Breast epithelium (tissue), 4 donors: ENCODE measurements at places on chromosomes 5 and 9. TPM values are rescaled to one million over a fixed set of nuclear protein-coding genes. Genes with fewer than 3 reads are reported as not detected.

GRCh38 chr5:135322271-135322670 is 76.8 kb downstream of the MACROH2A1 start:
- no peak for DNase-seq

GRCh38 chr5:137395011-137395755 is 103.9 kb downstream of the SPOCK1 start:
- DNase-seq = no peak

DNA sequence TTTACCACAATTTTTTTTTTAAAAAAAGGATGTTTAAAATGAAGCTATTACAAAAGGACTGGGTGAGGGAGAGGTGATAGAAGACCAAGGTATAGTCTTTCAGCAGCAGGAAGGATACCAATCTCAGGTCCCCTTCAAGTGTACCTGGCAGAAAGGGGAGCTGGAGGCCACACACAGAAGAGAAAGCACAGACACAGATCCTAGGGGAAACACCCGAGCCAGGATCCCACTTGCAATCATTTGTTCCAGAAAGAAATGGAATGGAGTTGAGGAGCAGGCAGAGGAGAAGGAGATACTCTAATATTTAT is 5.6 kb downstream of the GNPDA1 start:
- DNase-seq = no peak

DNA sequence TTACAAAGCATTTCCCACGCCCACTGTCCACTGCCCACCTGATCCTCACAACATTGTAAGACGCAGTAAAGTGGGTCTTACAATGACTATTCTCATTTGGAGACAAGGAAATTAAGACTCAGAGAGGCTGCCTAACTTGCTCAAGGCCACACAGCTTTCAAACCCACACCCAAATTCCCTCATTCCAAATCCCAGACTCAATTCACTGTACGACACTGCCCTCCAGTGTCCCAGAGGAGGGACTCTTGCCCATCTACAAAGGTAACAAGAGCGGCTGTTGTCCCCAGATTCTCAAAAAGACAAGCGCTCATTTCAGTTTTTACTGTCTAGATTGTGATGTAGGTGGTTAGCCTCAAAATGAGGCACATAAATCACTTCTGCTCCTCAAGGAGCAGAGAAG is 184.6 kb downstream of the ACTL7B start:
- no peak for DNase-seq

GRCh38 chr5:100260968-100261367 is 274.2 kb upstream of the FAM174A start:
- DNase-seq = no peak

DNA sequence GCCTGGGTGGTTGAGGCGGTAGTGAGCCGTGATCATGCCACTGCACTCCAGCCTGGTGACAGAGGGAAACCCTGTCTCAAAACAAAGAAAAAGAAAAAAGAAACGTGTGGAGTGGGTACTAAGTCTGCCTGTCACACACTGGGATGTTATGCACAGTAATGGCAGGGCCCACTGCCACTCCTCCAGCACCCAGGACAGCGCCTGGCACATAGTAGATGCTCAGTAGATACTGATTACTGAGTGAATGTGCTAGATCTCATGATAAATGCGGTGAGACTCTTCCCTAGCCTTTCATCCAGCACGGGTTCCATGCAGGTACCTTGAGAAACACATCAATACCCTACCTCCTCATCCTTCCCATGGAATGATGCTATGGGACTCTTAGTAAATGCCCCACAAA is 87.4 kb upstream of the HSPA9 start:
- DNase-seq = no peak

PCDHGA9 gene
- total RNA-seq = 13.8 TPM

GRCh38 chr5:156411-157072 is 34.8 kb upstream of the LRRC14B start:
- DNase-seq = no peak

GALNT10 gene
- total RNA-seq = 34.1 TPM

GRCh38 chr5:130890610-130891009 is 274.4 kb downstream of the HINT1 start:
- DNase-seq = no peak

DNA sequence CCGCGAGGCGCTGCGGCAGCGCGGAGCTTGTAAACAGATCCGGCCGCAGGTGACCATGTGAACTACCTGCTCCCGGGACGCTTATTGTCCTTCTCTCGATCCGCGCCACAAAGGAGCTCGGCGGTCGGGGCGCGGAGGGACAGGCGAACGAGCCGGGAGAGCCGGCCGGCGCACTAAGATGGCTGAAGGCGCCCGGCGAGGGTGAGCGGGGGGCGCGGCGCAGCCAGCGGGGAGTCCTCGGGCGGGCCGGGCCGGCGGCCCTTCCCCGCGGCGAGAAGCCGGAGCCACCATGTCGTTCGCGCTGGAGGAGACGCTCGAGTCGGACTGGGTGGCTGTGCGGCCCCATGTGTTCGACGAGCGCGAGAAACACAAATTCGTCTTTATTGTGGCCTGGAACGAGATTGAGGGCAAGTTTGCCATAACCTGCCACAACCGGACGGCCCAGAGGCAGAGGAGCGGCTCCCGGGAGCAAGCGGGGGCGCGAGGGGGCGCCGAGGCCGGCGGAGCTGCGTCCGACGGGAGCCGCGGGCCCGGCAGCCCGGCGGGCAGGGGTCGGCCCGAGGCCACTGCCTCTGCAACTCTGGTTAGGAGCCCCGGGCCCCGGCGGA is 535 bp downstream of the JMY start:
- DNase-seq = peak; percentile 22

GRCh38 chr9:18668944-18669343 is 195.0 kb downstream of the ADAMTSL1 start:
- no peak for DNase-seq

AGXT2 gene
- not detected for total RNA-seq

GRCh38 chr9:134839455-134840125 is 41.0 kb upstream of the FCN2 start:
- DNase-seq = no peak

- no peak for DNase-seq
Observed at GRCh38 chr9:120733190-120733589, 18.9 kb upstream of the MEGF9 start.

HTR4 gene
- total RNA-seq = 0.15 TPM

DNA sequence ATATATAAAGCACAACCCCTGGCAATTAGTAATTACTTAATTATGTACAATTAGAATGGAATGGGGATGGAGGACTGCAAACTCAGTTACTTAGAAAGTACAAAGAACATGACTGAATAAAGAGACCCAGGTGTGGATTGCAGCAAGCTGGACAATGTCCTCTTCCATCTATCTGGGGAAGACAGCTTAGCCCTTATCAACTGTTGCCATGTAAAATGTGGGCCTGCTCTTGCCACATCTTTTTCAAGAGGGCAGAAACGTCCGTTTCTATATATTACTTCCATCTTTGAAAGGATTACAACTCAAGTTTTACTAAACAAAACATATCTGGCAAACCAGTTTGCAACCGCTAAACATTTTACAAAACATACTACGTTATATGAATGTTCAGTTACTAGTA is 26.2 kb downstream of the GOLPH3 start:
- DNase-seq = no peak

- peak; percentile 45 for DNase-seq
Observed at GRCh38 chr9:114004221-114004716, 73.8 kb downstream of the AMBP start.

- DNase-seq = no peak
Observed at GRCh38 chr9:136392538-136393449, 7.2 kb downstream of the SNAPC4 start.

GRCh38 chr9:115194216-115194615 is 76.3 kb upstream of the TNC start:
- no peak for DNase-seq

DNA sequence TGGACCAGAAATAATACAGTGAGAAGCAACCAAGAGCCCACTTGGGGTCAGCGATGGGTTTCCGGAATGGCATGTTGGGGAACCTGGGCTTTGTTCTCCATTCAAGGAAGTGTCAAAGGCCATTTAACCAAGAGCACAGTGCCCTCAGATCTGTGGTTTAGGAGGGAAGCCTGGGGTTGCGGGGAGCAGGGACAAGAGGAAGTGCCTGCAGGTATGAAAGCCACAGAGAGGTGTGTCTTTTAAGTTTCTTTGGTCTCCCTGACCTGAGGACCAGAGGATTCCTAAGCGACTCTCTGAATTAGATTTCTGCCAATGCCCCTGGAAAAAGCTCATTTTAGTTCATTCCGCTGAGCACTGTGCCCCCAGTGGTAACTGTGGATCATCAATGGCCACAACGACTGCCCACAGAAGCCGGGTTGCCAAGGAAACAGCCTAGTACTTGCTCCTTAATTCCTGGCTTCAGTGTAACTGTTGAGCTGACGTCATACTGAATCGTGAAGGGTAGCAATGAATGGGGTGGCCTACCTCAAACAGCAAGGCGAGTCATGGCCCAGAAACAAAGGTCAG is 107.3 kb upstream of the SPIN1 start:
- no peak for DNase-seq

GFI1B gene
- not detected for total RNA-seq

DNA sequence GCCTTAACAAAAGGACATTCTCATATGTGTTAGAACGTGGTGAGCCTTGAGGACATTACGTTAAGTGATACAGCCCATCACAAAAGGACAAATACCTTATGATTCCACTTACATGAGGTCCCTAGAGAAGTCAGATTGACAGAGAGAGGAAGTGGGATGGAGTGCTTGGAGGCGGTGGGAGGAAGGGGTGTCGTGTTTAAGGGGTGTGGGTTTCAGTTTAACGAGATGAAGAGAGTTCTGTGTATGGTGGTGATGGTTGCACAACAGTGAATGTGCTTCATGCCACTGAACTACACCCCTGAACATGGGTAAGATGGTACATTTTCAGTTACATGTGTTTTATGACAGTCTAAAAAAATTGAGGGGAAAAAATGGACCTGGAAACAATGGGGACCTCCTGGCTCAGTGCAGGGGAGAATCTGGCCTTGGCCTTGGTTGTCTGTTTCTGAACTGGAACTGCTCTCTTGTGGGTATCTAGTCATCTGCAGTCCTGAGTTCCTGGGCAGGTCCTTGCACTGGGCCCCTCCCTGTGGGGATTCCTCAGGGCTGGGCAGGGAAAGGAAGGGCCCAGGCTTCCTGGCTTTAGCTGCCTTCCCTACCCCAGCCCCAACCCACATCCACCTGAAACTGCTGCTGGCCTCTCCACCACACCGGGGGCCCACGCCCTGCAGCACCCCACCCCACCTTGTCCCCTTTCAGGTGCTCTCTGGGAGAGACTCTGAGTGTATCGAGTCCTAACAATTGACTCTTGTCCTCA is 17.8 kb downstream of the LRRC8A start:
- DNase-seq = no peak

DNA sequence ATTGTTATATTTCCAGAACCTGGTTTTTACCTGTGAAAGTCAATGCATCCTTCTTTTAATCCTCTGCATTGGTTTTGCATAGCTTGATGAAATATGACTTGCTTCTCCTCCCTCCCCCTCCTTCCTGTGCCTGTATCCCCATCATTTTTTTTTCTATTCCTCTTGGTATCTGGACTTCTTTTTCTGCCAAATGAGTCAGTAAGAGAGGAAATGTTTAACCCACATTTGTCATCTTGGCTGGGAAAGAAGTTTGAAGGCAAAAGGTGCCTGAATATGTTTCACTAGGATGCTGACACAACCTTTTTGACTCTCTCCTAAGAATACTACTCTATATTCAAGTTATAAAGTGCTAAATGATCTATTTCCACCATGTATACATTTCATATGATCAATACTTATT is 35.5 kb upstream of the CDKN2B start:
- DNase-seq = no peak

DNA sequence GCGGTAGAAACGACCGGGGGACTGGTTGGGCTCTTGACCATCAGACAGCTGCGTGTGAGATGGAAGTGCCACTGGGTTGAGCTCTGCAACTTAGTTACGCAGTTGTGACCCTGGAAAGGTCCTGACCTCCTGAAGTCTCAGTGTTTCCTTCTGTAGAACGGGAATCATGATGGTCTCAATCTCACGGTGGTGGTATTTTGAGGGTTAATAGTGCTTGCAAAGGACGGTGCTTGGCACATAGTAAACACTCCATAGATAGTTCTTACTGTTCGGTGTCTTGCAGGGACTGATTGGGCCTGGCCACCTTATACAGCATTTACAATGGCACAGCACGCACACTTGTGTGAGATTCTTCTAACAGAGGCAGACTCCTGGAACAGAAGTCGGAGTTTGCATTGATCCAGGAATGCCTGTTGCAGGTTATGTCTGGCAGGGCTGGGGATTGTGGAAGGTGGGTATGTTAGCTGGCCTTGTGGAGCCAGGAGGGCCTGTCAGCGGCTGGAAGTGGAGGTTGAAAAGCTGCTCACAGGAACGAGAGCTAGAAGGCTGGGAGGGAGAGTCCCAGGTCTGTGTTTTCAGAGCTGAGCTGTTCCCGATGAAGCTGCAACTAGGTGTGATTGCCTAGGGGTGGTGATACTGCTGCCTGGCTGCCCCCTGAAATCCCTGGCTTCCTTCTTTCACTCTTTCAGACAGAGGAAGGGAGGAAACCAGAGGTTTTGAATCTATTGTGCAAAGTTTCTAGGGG is 962 bp upstream of the TXN start:
- no peak for DNase-seq

GRCh38 chr5:123814801-123815470 is 303.0 kb downstream of the CSNK1G3 start:
- DNase-seq = no peak

DNA sequence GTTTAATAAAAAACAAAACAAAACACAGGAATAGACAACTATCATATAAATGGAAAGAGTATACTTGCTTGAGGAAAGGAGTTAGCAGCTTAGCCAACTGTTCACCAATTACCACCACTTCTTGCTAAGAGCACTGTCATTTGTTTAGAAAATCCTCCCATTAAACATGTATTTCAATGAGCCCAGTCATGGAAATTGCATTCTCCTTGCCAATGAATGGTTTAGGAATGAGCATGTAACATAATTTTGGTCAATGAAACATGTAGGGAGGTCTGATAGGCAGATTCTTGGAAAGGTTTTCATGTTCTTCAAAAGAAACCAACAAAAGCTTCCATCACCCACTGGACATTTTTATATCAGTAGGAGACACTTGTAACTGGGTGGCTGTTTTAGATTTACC is 502.8 kb upstream of the PAPPA start:
- no peak for DNase-seq

GRCh38 chr9:135664801-135665794 is 2.0 kb downstream of the LCN9 start:
- no peak for DNase-seq

- no peak for DNase-seq
Observed at GRCh38 chr5:28523888-28524635, 1485.7 kb upstream of the CDH9 start.

INVS gene
- 34.7 TPM for total RNA-seq

CCL27 gene
- not detected for total RNA-seq

- DNase-seq = no peak
Observed at GRCh38 chr5:36457511-36458270, 148.7 kb upstream of the SLC1A3 start.

PCDHB3 gene
- total RNA-seq = 3.4 TPM

GRCh38 chr5:39520232-39520572 is 95.4 kb upstream of the DAB2 start:
- DNase-seq = no peak

PCDHB8 gene
- total RNA-seq = 0.73 TPM

- no peak for DNase-seq
Observed at GRCh38 chr5:15013654-15014463, 142.3 kb upstream of the ANKH start.

MARVELD2 gene
- total RNA-seq = 11.1 TPM

IL31RA gene
- not detected for total RNA-seq

CCIN gene
- total RNA-seq = not detected

OBP2B gene
- not detected for total RNA-seq

- DNase-seq = no peak
Observed at GRCh38 chr5:17415321-17415758, 82.7 kb upstream of the TAF11L2 start.

CER1 gene
- not detected for total RNA-seq

- DNase-seq = no peak
Observed at GRCh38 chr5:138141734-138142133, 2.5 kb upstream of the NME5 start.

FREM1 gene
- total RNA-seq = 4.1 TPM
